ENCODE measurements at places on chromosomes 3 and 15.
A peak's percentile ranks its signal among the peaks of the same experiment; 100 is the strongest.

DNA sequence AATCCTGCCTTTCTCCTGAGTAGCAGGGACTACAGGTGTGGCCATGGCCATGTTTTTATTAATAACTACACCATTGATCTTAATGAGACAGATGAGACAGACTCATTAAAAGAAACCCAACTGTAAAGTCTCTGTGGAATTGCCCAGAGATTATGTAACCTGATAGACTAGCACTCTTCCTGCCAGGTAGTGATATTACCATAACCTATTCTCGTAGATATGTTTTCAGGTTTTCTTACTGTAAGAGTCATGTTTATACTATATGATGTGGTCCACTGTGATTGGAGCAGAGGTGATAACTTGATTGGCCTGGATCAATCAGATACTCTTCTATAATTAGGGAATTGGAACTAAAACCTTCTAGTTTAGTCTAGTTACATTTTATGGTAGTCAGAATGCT lies 93.7 kb downstream of the NFKBIZ start:
- DNase-seq, result no peak

- DNase-seq, result no peak
Measured at GRCh38 chr3:61802772-61803171, 241.4 kb downstream of the PTPRG start.

- DNase-seq, result no peak
Measured at GRCh38 chr3:50267280-50267913, 1.6 kb upstream of the SEMA3B start.

GRCh38 chr15:57796146-57796545 lies 89.6 kb downstream of the POLR2M start:
- no peak for DNase-seq

GRCh38 chr15:60091157-60091556 lies 87.0 kb downstream of the FOXB1 start:
- no peak for DNase-seq

DNA sequence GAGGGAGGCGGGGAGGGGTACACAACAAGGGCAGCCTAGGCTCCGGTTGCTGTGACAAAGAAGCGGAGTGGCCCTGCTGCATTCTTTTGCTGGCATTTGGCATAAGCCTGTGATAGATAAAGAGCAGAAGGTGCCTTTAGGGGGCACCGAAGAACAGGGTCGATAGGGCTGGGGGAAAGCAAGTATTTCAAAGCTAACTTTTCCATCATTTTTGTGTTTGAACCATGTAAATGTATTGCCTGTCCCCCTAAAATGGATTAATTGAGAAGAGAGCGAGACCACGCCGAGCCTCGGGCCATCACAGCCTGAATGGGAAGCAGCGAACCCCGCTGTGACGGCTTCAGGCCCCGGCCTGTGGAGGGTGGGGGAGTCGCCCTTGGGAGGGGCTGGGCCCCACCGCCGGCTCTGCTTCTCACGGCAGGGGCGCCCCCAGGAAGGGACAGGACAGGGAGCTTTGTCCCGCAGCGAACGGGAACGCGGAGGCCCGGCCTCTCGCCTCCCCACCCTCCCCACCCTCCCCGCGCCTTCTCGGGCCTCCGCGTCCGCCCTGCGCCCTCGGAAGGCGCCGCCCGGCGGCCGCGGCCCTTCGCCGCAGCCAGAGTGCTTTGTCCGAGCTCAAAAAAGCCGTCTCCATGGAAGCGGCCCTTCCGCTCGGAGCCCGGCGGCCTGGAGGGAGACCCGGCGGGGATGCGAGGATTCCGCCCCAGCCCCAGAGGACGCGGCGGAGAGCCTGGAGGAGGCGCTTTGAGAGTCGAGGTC lies 32.4 kb upstream of the ALDH1L1 start:
- no peak for DNase-seq

- DNase-seq, result no peak
Measured at GRCh38 chr3:141538568-141539240, 51.9 kb downstream of the RASA2 start.

- no peak for DNase-seq
Measured at GRCh38 chr3:151084893-151085226, 604 bp upstream of the MED12L start.

DNA sequence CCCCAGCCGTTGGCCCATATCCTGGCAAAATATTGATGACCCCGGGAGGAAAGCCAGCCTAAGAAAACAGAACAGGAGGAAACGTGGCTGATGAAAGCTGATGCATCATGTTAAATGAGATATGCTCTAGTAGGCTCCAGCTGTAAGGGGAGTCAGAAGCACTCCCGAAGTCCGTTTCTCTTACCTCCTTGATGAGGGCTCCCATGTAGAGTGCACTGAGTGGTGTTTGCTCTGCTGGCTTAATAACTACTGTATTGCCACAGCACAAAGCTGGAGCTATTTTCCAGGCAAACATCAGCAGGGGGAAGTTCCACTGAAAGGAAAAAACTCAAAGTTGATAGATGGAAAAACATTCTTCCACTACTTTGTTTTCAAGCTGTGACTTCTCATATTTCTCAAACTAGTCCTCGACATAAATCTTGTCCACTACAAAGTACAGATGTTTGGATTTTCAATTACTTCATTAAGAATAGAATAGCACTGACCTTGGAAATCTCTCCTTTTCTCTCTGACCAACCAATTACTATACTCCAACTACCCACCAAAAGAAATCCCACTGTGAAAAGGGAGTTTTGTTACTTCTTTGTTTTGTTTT lies 72.7 kb downstream of the ALDH1A2 start:
- no peak for DNase-seq

- DNase-seq, result no peak
Measured at GRCh38 chr3:38649500-38650247, at the start of gene SCN5A. SCN5A (minus strand) TSS chr3:38649687; CDS start chr3:38633307, 16,380 bp downstream.

DNA sequence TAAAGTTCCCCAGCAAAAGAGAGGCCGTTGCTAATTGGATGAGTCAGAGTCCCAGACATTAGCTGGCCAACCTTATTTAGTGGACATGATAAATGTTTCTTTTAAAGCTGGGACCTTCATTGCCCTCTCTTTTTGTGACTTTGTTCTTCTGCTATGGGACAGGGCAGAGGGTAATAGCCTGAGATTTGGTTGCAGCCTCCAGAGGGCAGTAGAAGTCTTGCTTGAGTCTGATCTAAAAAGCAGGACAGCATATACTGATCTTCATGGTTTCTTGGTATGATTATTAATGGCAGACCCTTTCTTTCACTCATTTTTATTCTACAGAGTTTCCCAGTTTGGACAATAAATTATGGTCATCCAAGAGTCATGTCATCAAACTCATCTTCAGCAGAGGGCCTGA lies 25.1 kb upstream of the ZKSCAN7 start:
- DNase-seq, result no peak

- no peak for DNase-seq
Measured at GRCh38 chr15:50377867-50378751, 23.1 kb upstream of the GABPB1 start.

DNA sequence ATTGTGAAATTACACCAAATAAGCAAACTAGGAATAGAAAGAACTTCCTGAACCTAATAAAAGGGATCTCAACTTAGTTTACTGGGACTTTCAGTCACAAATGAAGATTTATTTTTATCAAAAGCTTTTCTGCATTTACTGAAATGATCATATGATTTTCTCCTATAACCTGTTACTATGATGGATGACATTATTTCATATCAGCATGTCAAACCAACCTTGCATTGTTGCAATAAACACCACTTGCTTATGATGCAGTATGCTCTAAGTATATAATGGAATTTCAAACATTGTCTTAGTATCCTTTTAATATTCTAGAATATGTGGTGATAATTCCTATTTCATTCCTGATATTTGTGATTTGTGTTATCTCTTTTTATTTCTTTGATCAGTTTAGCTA lies 303.0 kb downstream of the CGGBP1 start:
- no peak for DNase-seq

GRCh38 chr3:165210132-165210531 lies 13.9 kb upstream of the SLITRK3 start:
- DNase-seq, result no peak

GRCh38 chr3:65558826-65559225 lies 479.9 kb downstream of the MAGI1 start:
- DNase-seq, result no peak

- no peak for DNase-seq
Measured at GRCh38 chr3:66196633-66197032, 24.2 kb upstream of the SLC25A26 start.

DNA sequence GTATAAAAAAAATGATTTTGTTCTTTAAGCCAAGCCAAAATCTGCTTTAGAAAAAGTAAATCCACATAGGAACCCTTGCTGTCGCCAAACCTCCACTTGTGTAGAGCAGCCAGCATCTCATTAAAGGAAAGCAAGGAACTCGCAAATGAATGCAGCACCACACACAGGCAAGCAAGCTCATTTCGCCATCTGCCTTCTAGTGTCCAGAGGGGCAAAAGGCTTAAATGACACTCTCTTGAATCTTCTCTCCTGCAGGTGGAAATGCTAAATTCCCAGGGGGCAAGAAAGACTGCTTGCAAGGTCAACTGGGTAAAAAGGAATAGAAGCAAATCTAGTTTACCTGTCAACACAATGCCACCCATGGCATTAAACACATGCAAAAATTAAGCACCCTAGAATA lies 2.4 kb downstream of the MB21D2 start:
- DNase-seq, result peak; percentile 39

DNA sequence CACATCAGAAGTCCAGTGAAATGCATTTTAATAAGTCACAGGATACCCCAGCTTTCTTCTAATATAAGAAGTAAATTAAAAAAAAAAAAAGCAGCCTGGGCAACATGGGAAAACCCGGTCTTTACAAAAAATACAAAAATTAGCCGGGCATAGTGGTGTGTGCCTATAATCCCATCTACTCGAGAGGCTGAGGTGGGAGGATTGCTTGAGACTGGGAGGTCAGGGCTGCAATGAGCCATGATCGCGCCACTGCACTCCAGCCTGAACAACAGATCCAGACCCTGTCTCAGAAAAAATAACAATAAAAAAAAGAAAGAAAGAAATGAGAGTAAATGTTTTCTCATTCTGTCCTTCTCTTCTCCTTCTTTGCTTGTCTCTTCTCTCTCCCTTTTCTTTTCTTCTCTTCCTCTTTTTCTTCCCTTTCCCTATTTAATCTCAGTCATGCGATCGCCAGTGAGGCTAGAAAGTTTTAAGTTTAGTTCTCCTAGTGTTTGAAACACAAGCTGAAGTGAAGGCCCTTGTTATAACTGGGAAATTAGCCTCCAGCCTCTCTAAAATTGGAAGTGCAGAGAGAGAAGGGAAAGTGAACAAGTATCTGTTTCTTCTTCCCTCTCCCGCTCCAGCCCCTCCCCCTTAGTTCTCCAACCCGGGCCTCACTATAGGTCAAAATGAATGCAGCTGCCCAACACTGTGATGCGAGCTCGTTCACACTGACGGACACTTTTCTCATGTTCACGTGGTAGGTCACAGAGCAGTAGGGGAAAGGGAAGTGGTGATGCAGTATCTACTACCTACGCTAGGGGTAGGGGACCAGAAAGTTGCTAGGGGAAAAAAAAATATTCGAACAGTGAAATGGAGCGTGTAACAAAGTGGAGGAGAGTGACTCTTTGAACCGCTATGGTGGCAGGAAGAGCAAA lies 23.5 kb upstream of the TSC22D2 start:
- DNase-seq, result peak; percentile 78

- DNase-seq, result no peak
Measured at GRCh38 chr3:77404871-77405270, 365.0 kb downstream of the ROBO2 start.

DNA sequence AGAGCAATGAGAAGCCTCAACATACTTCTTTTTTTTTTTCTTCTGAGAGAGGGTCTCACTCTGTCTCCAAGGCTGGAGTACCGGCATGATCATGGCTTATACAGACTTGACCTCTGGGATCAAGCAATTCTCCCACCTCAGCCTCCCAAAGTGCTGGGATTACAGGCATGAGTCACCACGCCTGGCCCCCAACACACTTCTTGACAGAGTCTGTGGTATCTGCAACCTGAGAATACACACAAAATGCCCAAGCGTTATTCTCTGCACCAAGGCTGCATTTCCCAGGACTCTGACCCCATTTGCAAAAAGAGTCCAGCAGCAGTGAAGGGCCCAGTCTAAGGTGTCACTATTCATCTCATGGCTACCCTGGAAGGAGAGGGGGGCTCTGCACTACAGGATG lies 42.7 kb upstream of the BLM start:
- DNase-seq, result no peak

GRCh38 chr15:95323796-95324195 lies 1006.7 kb upstream of the NR2F2 start:
- no peak for DNase-seq

DNA sequence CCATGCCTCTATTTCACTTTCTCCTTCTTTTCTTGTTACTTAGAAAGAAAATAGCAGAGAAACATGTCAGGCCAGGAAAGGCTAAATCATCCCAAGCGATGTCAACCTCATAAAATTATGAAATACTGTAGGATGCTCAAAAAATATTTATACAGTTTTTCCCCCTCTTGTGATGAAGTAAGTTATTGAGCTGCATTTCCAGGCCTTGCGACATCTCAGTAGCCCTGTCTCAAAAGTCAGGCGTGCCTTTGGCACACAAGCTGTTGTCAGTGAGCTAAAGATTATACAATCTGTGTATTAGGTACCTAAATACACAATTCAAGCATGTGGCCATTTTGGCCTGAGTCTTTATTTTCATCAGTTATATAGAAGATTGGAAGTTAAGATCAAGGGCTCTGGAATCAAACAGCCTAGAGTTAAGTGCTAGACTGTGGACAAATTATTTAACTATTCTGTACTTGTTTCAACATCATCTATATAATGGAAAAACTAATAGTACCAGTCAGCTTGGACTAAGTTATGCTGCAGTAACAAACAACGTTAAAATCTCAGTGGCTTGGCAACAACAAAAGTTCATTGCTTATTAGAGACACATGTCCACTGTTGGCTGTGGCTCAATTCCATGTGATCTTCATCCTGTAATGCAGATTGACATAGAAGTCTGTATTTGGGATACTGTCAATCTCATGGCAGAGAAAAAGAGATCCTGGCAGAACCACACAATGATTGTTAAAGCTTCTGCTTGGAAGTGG lies 406.4 kb upstream of the PROK2 start:
- no peak for DNase-seq

- DNase-seq, result no peak
Measured at GRCh38 chr3:5431811-5432378, 244.4 kb downstream of the EDEM1 start.

DNA sequence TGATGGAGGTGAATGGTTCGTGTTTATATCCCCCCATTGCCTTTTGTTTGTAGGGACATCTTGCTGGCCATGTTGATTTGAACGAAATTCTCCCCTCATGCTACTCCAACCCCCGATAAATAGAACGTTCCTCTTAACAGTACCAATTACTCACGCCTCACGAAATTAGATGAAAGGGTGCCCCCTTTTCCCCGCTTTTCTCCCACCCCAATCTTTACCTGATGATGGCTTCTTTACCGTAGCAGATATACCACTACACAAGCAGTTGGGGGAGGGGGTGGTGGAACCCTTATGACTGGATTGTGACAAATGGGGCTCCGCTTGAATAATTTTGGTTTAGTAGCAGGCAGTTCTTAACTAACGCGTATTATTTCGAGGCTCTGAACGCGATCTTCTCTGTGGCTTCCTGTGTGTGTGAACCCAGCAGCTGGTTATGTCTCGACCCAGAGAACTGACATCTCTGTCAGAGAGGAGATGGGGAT lies 1.1 kb downstream of the PIAS1 start:
- DNase-seq, result no peak

GRCh38 chr3:129560269-129560787 lies 17.4 kb downstream of the H1-8 start:
- DNase-seq, result no peak

All from SHP77 (cell line).